NCI-H1105 (cell line): ENCODE measurements at places on chromosomes 13 and 19.

- DNase-seq: no peak
These were observed 7.6 kb downstream of the KANK3 start for GRCh38 chr19:8335343-8336071.

- no peak for DNase-seq
These were observed 31.7 kb upstream of the PCDH8 start for GRCh38 chr13:52879950-52880741.

GRCh38 chr19:57656346-57656745 lies 12.4 kb upstream of the ZSCAN4 start:
- no peak for DNase-seq

DNA sequence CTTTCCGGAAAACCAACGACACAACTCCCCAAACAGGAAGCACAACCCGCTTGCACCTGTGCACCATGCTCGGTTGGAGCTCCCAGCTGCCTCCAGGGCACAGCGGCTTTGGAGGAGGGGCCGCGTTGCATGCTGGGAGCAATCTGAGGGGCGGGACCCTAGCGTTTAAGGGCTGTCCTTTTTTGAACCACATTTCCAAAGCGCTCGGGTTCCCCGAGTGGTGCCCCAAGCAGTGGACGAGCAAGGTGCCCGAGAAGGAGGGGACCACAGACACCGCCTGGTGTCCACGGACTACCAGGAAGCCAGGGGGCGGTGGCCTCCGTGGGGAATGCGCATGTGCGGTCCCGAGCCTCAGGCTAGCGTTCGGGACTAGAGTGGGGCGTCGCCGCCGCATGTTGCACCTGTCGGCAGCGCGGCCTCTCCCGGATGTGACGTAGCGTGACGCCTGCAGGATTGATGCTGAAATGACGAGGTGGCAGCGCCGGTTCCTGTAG lies 11.9 kb upstream of the ZNF57 start:
- no peak for DNase-seq

- no peak for DNase-seq
These were observed 222.3 kb downstream of the KATNAL1 start for GRCh38 chr13:30085087-30085486.

DNA sequence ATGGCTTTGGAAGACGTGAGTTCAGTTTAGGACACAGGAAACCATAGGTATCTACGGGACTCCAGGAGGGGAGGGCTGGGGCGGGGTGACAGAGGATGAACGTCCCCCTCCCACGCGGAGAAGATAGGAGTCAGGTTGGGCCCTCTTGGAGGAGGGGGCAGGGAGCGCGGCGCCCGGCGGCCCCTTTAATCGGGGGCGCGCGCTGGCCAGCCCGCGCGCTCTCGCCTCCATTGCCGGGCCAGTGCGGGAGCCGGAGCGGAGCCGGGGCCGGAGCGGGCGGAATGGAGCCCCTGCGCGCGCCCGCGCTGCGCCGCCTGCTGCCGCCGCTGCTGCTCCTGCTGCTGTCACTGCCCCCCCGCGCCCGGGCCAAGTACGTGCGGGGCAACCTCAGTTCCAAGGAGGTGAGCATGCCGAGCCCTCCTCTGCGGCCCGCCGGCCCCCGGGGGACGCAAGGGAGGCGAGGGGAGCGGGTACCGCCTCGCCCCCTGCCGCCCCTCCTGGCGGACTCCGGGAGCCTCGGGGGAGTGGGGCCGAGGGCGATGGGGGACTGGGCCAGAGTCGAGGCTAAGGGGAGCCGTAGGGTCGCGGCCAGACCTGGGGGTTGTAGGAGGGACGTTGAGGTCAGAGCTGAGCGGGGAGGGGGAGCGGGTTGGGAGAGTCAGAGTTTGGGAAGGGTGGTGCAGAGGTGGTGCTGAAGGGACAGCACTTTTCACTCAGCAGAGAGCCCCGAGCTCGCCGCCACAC lies at the start of gene TMEM145:
TSS of gene TMEM145 (plus strand) at position 214 of the 744 bp plus-strand sequence. CDS start at position 282, 68 bp downstream.
- DNase-seq: peak; percentile 34

DNA sequence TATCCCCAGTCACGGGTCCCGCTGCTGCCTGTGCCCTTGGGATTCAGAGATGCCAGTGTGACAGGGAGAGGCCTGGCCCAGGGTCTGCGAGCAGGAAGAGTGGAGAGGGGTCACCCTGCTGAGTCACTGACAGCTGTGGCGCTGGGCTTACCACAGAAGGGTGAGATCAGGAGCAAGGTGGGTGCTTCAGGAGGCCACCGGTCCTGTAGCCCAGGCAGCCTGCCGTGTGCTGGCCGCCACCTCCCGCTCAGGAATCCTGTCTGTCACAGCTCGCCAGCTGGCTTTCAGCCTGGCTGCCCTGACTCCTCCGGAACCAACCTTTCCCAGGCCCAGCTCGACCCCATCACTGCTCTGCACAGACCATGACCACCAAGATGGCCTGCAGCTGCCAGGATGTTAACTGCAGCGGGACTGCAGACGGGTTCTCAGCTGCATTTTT lies 25.3 kb downstream of the NAXD start:
- no peak for DNase-seq
